ENCODE measurements at places on chromosomes 16 and 17. TPM values are rescaled to one million over a fixed set of nuclear protein-coding genes. Genes with fewer than 3 reads are reported as not detected.

Gene MMP25
- 0.35 TPM for total RNA-seq

Gene C17orf113
- total RNA-seq = 0.18 TPM

Gene EVPLL
- 0.11 TPM for total RNA-seq

Gene ESRP2
- 41.7 TPM for total RNA-seq

Gene MT1H
- not detected for total RNA-seq

Gene KCNJ12
- 0.14 TPM for total RNA-seq

Gene XYLT1
- total RNA-seq = 11.5 TPM

Gene ASPHD1
- total RNA-seq = 2.1 TPM

Gene HSF4
- total RNA-seq = 2.6 TPM

Gene HOXB9
- total RNA-seq = not detected

Gene KRTAP1-1
- total RNA-seq = not detected

Gene PDXDC1
- total RNA-seq = 52.0 TPM

Gene RHBDL3
- not detected for total RNA-seq

Gene DUXB
- total RNA-seq = not detected

Gene TLCD3B
- total RNA-seq = not detected

Gene CCDC40
- total RNA-seq = 2.1 TPM

Gene ABI3
- total RNA-seq = not detected

Gene MYH1
- total RNA-seq = not detected

Gene GPR139
- not detected for total RNA-seq

Gene PRSS36
- total RNA-seq = 0.53 TPM

All from foreskin keratinocyte (primary cell).